ENCODE measurements at places on chromosomes 12 and 14.

DNA sequence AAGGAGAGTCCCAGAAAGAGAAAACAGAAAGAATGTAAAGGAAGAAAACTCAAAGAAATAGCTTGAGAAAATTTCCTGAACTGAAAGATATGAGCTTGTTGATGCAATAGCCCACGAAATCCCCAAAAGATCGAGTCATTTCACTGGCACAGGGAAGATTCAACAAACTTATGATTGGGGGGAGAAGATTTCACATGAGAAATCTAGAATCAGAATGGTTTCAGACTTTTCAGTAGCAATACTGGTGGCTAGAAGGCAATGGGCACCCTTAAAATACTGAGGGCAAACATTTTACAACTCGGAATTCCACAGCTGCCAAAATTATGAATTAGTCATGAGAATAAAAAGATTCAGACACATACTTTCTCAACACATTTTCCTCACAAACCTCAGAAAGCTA is 8.9 kb upstream of the KRT7 start:
- DNase-seq = no peak

- no peak for DNase-seq
Observed at GRCh38 chr12:124581307-124582107, 14.1 kb upstream of the NCOR2 start.

GRCh38 chr14:59484639-59485175 is 390 bp downstream of the JKAMP start:
- DNase-seq = no peak

DNA sequence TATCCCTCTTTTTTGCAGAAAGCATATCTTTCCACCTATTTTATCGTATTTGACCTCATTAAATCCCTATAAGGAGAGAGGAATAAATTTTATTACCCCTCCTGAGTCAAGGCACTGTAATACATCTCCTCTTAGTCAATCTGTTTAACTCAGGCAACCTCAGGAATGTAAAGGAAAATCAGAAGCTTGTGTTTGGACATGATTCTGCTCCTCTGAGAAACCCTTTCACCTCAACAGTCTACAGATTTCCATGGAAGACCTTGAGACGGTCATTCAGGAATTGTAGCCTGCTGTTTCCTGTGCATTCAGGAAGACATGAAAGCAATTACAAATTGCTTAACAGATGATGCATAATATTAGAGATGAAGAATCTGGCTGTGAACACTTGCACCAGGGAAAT is 360.8 kb downstream of the PAWR start:
- DNase-seq = no peak

GRCh38 chr12:38328306-38328895 is 11.8 kb downstream of the ALG10B start:
- no peak for DNase-seq

GRCh38 chr14:89578156-89578555 is 161.1 kb upstream of the FOXN3 start:
- no peak for DNase-seq

DNA sequence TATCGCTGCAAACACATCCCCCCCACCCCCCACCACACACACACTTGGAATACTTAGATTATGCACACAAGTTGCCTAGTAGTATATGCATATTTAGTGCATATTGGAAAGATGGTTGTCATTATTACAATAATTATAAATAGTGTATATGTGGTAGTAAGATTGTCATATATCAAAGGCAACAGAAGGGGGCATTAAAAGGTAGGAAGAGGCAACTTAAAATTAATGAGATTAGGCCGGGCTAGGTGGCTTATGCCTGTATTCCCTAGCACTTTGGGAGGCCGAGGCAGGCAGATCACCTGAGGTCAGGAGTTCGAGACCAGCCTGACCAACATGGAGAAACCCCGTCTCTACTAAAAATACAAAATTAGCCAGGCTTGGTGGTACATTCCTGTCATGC is 52.1 kb downstream of the GSC start:
- DNase-seq = no peak

GRCh38 chr12:71594214-71594948 is 69.3 kb downstream of the ZFC3H1 start:
- DNase-seq = no peak

GRCh38 chr14:78637908-78638475 is 467.8 kb downstream of the NRXN3 start:
- no peak for DNase-seq

DNA sequence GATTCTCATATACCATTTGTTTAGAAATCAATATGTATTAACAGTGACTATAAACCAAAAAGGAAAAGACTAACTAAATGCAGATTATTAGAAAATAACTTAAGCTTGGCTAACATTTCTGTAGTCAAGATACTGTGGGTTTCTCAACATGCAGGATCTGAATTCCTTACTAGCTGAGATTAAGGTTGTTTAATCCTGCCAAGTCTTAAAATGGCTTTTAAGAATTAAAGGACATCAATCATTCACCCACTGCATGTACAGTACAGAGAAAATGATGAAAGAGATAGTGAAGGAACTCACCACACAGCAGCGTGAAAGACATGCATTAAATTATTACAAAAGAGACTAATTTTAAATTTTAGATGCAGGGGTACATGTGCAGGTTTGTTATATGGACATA is 3.8 kb downstream of the ACSS3 start:
- DNase-seq = no peak

DNA sequence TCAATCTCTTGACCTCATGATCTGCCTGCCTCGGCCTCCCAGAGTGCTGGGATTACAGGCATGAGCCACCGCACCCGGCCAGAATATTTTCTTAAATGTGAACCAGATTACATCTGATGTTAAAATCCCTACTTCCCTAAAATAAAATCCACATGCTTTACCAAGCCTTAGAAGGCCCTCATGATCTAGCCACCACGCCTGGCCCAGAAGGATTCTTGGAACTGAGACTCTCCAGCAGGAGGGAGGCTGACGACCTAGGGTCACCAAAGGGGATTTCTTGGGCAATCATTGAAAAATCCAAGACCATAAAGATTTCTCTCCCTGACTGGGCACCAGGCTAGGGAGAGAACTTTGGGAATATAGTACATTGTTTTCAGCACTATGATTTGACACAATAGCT is 25.2 kb upstream of the RASSF3 start:
- DNase-seq = no peak

GRCh38 chr14:35695072-35695471 is 114.0 kb downstream of the RALGAPA1 start:
- DNase-seq = no peak

GRCh38 chr12:92142251-92142926 is 3.3 kb downstream of the BTG1 start:
- DNase-seq = no peak

- no peak for DNase-seq
Observed at GRCh38 chr12:32118806-32119205, 12.2 kb downstream of the BICD1 start.

DNA sequence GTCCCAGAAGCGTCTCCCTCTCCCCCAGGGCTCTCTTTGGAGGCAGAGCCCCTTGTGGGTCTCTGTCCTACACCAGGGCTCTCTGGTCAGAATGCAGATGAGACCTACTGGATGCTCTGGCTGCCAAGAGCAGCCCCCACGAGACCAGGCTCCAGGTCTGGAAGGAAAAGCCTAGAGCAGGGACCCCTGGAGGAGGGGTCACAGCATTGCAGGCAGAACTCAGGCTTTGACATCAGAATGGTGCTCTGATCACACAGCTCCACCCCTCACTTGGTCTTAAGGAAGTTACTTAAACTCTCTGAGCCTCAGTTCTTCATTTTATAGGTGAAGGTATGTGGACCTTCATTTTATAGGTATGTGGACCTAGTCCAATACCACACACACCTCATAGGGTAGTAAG is 83.1 kb downstream of the ARL6IP4 start:
- DNase-seq = no peak

GRCh38 chr14:77139540-77140358 is 1.8 kb downstream of the ZDHHC22 start:
- DNase-seq = no peak

GRCh38 chr14:67567654-67568053 is 32.4 kb downstream of the PIGH start:
- DNase-seq = no peak

DNA sequence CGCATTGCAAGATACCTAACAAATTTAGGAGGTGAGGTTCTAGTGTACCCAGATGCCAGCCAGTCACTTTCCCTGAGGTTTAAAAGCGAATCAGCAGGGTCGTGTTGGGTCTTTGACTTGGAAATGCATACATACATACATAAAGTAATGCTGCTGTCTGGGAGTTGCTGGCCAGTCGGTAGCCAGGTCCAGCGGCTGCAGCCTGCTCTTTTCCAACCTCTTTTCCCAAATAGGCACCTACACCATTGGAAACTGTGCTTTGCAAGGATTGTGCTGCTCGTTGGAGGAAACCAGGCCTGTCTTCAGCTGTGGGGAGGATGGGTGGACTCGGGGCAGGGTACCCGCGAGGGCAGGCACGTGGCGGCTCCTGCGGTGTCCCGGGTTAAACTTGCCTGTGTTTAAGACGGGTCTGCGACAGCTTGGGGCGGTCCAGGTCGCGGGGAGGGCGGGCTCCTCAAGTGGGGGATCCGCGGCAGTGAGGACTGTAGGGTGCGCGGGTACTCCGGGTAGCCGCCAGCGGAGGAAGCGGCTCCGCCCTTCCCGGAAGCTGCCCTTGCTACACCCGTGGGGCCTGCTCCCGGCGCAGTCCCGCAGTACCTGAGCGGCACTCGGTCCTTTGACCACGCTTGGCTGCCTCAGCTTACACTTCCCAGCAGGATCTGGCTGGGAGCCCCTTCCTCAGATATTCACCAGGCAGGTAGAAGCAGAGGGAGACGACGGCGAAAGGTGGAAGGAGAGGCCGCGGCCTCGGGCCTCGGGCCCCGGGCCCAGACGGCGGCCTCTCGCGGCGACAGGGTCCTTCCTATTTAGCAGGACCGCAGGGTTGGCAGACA is 2.7 kb downstream of the TTC6 start:
- DNase-seq = no peak

DNA sequence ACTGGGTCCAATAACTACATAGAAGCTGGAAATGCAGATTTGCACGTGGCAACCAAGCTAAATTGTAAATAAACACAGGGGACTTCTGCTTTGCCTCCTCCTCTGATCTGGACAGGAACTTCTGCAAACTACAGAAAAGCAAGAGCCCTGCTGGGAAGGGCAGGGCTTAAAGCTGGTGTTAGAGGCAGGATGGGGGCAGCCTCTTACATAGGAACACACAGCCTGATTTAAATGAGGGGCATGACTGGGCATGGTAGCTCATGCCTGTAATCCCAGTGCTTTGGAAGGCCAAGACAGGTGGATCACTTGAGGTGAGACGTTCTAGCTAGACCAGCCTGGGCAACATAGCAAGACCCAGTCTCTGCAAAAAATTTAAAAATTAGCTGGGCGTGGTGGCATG is 46.7 kb downstream of the ERH start:
- no peak for DNase-seq

GRCh38 chr14:22721213-22721612 is 45.3 kb upstream of the OXA1L start:
- DNase-seq = no peak

DNA sequence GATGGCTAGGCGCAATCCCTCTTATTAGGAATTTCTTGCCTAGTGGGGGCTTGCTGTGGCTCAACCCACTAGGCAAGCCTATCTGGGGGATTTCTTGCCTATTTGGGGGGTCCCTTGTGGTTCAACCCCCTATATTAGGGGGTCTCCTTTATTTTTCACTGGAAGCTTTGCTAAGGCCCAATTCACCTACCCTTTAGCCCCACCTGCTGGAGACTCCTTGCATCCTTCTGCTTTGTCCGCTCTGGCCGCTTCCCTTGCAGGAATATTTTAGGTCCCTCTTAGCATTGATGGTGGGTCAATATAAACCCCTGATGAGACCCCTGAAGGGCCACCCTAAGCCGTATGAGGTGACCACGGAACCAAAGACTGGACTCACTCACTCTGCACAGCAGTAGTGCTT is 1552.1 kb downstream of the AACS start:
- no peak for DNase-seq

- no peak for DNase-seq
Observed at GRCh38 chr12:26987634-26988424, 26.4 kb downstream of the TM7SF3 start.

- DNase-seq = no peak
Observed at GRCh38 chr12:56258820-56259183, 618 bp upstream of the ANKRD52 start.

- DNase-seq = no peak
Observed at GRCh38 chr12:51493281-51493680, 68.7 kb downstream of the SLC4A8 start.

DNA sequence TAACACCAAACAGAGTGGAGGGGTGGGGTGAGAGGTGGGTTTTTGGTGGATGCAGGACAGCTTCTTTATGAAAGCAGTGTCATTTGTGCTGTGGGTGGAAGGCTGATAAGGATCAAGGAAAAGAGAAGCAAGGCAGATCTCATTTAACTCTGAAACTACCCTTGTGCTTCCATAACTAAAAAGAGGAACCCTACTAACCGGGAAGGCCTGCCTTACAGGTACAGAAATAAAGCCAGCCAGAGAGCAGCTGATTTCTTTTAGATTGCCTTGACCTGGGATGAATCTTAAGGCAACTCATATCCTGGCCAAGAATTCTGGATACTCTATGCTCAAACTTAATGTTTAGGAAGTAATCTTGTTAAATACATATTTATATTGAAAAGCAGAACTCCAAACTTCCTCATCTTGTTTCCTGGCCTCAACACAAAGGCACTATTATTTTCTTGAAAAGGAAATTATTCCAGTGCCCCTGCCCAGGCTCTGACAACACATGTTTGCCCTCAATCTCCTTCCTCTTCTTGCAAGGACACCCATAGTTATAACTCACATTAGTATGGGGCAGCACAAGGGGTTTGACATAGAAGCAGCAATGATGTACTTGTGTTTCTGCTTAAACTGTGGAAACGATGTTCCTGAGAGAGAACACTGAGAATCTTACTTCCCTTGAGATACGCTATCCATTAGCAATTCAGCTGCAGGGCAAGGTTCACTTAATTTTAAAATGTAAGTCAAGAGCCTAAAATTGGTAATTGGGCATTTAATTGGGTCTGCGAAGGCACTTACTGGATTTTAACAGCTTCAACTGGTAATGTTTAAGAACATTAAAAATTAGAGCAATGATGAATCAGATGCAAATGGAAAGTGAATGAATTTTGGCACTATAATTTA is 173.7 kb downstream of the STXBP6 start:
- no peak for DNase-seq

- no peak for DNase-seq
Observed at GRCh38 chr14:55518391-55518790, 61.6 kb upstream of the KTN1 start.

DNA sequence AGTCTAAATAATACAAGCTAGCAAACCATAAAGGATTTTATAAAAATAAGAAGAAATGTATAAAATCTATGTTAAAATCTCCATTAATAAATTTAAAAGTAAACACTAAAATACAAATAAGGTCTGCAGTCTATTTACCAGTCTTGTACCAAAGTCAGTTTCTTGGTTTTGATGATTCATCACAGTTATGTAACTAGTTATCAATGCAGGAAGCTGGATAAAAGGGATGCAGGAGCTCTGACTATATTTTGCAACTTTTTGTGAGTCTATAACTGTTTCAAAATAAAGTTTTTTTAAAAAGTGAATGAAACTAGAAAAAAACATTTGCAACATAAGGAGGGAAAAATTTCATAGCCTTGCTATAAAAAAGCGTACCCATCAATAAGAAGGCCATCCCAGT is 151.5 kb downstream of the DERA start:
- DNase-seq = no peak

- DNase-seq = no peak
Observed at GRCh38 chr12:41910578-41911320, 233.9 kb downstream of the GXYLT1 start.
